Right ventricle myocardium superior (tissue), 1 donor: ENCODE measurements at places on chromosomes 7 and 10.

DNA sequence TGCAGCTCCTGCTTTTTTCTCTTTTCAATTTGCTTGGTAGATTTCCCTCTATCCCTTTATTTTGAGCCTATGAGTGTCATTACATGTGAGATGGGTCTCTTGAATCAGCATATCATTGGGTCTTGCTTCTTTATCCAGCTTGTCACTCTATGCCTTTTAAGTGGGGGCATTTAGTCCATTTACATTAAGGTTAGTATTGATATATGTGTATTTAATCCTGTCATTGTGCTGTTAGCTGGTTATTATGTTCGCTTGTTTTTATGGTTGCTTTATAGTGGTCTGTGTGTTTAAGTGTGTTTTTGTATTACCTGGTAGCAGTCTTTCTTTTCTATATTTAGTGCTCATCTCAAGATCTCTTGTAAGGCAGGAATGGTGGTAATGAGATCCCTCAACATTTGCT is 17.0 kb downstream of the GIMAP7 start:
- DNase-seq = no peak

DNA sequence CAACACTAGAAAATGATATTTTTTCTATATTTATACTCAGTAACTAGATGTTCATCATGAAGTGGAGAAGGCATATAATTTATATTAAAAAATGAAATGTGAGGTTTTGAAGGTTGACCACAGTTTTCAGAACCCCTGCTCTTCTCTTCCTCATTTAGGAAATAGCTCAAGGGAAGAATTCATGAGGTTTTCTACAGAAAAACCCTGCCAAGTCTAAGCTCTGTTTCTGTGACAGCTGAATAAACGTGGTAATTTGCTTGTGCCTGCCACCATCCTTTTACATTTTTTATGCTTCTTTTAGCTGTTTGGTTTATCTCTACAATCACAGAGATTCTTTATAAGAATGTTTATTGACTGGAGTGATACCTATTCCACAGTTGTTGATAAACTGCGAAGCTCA is 630.3 kb upstream of the POT1 start:
- DNase-seq = no peak

DNA sequence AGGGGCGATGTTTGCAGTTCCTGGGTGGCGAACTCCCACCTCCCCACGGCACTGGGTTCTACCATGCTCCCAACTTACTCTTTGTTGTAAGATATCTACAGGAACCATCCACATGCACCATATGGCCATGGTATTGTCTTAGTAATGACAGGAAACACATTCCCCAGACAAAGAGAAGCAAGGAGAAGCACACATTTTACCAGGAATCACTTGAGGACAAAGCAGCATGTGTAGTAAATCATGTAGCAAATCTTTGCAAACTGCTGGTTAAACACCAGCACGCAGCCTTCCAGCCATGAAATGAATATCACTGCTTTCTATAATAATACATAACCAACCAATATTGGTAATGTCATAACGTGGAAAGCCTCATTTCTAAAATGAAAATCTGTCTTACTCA is 101.2 kb downstream of the NRP1 start:
- DNase-seq = no peak

DNA sequence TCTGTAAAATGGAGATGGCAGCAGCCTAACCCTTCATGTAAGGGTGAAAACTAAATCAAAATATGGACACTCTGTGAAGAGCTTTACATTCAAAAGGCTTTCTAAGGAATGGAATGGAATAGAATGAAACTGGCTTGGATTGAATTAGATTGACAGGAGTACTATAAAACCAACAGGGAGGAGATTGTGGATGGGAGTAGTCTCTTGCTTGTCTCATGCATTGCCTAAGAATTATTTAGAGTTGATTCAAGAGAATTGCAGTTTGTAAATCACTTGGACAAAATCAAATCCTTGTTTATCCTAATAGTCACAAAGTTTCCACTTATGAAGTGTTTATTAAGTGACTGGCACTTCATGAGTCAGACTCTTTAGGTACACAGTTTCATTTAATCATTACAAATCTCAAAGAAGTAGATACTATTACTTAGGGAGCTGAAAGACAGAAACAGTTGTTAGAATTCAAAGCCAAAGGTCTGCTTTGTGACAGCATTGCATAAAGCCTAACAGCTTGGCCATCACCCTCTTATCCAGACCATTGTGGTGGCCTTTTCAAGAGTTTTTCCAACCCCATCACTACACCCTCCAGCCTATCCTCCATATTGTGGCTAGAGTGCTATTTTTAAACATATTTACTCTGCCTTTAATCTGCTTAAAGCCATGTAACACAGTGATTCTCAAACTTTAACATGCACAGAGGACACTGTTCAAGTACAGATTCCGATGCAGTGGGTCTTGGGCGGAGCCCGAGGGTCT is 91.9 kb upstream of the GHITM start:
- DNase-seq = no peak

DNA sequence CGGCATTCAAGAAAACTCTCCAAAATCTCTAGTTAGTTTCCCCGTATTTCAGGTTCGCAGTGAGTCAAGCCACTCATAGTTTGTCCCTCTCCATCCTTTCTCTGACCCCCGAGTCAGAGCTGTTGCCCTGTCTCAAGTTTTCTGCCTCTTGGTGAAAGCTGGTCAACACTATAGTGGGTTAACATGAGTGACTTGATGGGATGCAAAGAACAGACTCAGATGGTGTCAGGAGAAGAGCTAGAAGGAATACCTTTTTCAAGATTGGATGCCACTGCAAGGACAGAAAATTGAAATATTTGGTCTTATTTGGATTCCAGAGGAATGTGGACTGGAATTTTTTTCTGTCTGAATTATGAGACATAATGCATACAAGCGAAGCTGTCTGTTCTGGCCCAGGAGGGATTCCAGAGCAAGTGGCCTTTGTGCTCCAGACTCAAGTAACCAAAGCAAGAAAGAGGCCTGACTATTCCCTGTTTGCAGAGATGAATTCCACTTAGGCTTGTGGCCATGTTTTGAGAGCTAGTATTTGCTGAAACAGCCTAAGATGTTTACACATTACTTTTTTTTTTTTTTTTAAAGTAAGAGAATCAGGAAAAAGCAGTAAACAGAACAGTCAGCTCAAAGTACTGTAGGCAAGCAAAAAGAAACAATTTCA is 67.4 kb downstream of the VWC2 start:
- DNase-seq = no peak

DNA sequence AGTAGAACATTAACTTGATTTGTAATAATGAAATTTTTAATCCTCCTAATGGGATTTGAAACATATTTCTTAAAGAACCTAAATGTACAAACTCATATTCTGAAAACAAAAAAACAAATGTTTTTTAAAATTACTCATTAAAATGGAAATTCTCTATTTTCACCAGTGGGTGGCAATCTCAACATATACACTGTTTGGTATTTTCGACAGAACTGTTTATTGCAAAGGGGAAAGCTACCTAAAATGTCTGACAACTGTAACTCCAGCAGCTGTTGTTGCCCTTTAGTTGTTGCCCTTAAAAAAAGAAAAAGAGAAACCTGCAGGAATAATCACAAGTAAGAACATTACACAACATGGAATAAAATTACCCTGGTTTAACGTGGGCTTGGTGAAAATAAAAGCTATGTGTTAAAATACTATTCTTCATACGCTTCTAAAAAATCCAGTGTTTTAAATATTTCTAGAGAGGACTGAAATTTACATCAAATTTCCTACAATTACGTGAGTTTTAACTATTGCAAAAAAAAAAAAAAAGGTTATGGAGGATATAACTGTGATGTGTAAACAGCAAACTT is 54.5 kb downstream of the COL1A2 start:
- DNase-seq = no peak

GRCh38 chr10:76549171-76549570 is 1088.4 kb downstream of the KCNMA1 start:
- DNase-seq = no peak

DNA sequence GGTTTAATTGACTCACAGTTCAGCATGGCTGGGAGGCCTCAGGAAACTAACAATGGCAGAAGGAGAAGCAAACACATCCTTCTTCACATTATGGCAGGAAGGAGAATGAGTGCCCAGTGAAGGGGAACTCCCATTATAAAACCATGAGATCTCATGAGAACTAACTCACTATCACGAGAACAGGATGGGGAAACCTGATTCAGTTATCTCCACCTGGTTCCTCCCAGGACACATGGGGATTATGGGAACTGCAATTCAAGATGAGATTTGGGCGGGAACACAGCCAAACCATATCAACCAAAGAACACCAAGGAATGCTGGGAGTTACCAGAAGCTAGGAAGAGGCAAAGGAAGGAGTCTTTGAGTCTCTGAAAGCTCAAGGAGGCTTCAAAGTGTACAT is 94.3 kb downstream of the IPMK start:
- no peak for DNase-seq

DNA sequence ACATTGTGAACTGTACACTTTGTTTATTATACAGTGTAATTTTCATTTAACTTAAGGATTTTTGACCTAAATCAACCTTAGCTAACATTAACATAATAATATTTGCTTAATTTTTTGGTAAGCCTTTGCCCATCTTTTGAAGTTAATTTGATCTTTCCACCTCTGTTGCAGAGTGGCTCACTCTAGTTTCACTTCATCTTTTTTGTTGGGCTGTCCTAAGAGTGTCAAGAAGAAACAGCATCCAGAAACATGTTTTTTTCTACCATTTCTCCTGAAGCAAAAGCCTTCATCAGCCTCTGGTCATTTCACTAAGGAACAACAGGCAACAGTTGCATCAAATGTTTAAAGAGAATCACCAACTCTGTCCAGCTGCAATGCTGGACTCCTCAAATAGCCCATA is 824.7 kb downstream of the REEP3 start:
- no peak for DNase-seq

GRCh38 chr10:24481241-24481640 is 242.4 kb downstream of the ARHGAP21 start:
- no peak for DNase-seq

GRCh38 chr7:47298636-47299035 is 283.3 kb downstream of the TNS3 start:
- no peak for DNase-seq

- DNase-seq = no peak
These were observed 245.7 kb downstream of the CCSER2 start for GRCh38 chr10:84574102-84574501.

DNA sequence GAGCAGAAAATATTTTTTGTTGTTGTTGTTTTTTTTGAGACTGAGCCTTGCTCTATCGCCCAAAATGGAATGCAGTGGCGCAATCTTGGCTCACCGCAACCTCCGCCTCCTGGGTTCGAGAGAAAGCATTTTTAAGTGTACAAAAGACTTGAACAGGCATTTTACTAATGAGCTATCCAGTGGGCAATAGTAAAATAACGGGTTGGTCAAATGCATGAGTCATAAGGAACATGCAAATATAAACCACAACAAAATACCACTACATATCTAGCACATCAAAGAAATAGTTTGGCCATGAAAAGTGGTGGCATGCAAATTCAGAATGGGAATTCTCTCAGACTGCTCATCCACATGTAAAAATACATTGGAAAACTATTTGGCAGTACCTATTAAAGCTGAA is 71.7 kb upstream of the TMEM106B start:
- DNase-seq = no peak

GRCh38 chr10:7718685-7719084 is 15.6 kb downstream of the ITIH2 start:
- DNase-seq = no peak

DNA sequence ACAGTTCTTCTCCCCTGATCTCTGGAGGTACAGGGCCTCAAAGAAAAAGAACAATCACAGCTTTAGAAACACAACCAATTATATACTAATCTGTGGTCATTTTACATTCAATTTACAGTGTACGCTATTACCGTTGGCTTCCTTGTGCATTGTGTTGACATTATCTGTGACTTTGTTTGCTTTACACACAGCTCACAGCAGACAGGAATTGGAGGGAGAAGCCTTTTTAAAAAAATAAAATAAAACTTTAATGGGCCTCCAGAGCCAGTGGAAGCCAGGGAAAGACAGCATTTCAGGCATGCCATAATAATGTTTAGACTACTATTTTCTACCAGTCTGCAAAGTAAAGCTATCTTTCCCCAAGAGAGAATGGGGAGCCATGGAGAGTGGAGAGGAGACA is 179.0 kb upstream of the ADO start:
- DNase-seq = no peak

DNA sequence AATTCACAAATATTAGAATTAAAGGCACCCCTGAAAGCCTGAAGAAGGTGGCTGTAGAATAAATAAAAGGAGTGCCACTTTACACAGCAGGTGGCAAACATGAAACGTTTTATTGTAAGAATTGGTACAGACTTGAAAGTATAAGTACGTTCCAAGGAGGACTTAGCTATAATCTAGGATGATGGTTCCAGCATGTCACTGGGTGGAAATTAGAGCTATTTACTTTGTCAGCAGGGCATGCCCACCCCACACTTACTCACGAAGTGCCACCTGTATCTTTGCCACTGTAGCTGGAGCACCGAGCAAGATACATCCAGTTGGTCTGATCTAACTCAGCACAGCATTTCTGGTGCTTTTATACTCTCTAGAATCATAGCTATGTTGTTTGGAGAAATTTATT is 97.8 kb downstream of the GRM8 start:
- DNase-seq = no peak

- DNase-seq = no peak
These were observed 182.6 kb upstream of the LYZL1 start for GRCh38 chr10:29106287-29106686.

DNA sequence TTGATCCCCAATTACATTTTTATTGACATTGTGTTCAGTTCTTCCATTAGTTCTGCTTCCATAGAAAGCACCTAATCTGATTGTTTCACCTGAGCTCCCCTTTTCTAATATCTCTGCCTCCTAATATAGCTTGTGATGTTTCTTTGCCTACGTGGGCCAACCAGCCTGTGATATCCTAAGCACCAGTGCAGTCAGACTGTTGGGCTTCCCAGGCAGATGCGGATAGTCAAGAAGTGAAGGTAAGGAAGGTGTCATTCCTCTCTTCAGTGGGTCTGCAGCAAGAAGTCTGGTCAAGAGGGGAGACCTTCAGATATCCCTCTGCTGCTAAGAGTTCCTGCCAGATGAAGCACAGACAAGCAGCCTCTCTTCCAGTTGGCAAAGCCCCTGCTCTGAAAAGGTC is 16.2 kb upstream of the DGKI start:
- no peak for DNase-seq
